Esophagus squamous epithelium (tissue), 5 donors: ENCODE measurements at places on chromosomes 5 and 9.
A peak's percentile ranks its signal among the peaks of the same experiment; 100 is the strongest.

GRCh38 chr5:68196876-68197275 lies 18.7 kb upstream of the PIK3R1 start:
- DNase-seq = peak; percentile 12

DNA sequence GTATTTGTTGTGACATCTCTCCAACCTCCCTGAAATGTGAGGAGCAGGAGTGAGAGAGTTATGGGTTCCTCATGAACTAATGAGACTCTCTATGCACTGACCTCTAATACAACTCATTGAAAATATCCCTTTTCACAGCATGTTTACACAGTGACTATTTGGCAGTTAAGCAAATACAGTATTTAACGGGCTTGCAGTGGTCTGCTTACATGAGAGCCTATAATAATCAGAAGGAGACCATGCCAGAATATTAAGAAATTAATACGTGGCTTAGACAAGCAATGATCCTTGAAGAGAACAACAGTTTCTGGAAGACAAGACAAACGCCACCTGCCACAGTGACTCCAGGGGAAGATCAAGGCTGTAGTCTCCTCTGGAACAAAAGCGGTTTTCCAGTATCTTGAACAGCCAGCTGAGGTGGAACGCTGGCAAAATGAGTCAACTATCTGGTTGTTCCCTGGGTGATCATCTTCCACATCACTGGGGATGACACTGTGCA lies 424.5 kb downstream of the DMAC1 start:
- no peak for DNase-seq

GRCh38 chr5:133613184-133613583 lies 843 bp upstream of the FSTL4 start:
- no peak for DNase-seq

DNA sequence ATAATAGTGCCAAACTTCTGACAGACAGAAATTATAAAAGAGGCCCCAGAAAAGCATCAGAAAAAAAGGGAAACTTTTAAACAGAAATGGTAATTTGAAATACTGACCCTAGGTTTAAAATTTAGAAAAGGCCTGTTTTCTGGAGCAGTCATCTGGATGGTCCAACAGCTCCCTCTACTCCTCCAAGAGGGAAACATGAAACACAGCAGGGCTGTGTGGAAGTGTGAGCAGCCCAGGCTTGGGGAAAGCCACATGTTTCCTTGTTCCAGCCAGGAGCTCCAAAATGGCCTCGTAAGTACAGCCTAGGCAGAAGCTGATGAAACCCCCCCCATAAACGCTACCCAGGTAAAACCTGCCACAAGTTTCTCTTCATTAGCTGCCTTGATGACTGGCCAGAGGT lies 499.3 kb upstream of the ADAMTS16 start:
- DNase-seq = no peak

- DNase-seq = no peak
These were observed 36.3 kb upstream of the PALM2AKAP2 start for GRCh38 chr9:109743696-109744095.
